ENCODE measurements at places on chromosomes 2 and 18.

- H3K4me1 ChIP-seq: no peaks in the 10 kb centered on the region
- DNase-seq: no peak
These were observed 116.9 kb downstream of the ERBB4 start for GRCh38 chr2:212421556-212422334.

DNA sequence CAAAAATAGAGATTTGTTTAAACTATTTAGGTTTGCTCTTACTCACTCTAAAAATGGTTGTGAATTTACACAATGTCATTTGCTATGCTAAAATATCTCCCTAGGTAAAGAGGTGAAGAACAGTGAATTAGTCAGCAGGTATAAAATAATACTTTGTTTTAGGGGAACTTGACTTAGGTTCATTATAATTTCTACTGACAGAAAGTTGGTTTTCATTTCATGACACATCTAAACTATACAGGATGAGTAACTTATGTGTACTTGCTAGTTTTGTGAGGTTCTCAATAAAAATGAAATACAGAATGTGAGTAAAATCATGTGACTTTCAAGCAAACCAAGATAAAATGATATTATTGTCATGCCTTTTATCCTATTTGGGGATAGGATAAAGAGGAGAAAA, 66.0 kb downstream of the DIS3L2 start:
- H3K27me3 ChIP-seq: no peaks in the 10 kb centered on the region
- no peaks in the 10 kb centered on the region for H3K4me1 ChIP-seq
- peaks cover 7% of the 10 kb centered on the region for H3K36me3 ChIP-seq
- DNase-seq: no peak
- H3K27ac ChIP-seq: no peak overlapping the region

DNA sequence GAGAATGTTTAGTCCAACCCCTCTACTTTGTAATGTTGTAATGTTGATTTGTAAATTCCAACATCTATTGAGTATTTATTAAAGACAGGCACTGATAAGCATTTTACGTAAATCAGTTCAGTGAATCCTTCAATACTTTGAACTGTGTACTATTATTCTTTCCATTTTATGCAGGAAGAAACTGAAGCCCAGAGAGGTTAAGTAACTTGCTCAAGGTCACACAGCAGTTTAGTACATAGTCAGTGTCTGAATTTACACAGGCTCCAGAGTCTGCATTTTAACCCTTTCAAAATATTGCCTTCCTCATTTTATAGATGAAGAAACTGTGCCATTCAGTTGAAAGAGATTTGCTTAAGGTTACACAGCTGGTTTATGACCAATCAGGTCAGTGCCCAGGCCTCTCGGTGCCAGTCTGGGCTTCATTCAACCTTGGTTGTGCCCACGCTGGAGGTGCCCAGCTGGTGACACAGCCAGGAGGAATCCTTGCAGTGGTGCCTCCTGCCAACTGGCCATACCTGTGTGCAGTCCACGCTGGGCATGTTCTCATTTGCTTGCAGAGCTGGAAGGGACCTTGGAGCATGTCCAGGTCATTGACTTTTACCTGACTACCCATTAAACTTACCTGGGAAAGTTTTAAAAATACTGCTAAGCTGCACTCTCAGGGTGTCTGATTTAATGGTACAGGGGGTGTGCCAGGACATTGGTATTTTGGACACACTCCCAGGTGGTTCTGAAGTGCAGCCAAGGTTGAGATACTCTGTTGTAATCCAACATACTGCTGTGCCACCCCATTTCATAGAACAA, 74.3 kb upstream of the CYRIA start:
- H3K4me1 ChIP-seq: no peaks in the 10 kb centered on the region
- DNase-seq: no peak
- H3K4me3 ChIP-seq: no peak overlapping the region

DNA sequence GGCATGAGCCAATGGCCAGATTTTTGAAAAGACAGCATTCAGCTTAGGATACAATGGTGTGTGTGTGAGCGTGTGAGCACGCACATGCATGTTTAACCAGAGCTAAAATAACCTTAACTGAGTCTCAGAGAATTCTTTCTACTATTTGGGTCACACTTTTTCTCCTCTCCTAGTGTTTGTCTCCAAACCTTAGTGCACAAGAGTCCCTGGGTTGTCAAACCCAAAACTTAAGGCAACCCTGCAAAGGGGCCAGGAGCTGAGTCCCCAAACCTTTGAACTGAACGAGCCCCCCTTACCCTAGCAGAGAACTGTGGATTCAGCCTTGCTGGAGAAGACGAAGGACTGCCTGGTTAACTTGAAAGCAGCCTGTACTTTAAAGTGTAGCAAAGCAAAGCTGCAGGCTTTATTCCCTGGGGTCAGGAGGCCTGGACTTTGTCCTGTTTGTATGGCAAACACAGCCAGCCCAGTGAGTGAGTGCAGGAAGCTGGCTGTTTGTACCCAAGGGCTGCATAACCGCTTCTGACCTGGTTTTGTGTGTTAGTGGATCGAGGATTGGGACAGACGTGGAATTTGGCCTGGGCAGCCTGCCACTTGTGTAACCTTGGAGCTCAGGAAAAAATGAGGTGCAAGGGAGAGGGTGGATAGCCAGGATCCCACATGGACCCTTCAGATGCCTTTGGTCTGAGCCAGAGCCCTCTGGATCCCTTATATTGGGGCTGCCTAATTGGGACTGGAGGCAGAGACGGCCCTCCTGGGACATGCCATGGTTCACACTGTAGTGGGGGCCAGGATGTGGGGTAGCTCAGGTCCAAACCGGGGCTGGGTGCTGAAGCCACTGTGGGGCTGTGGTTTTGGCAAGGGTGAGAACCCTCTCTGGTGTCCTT, 6.4 kb upstream of the PSMD1 start:
- no peaks in the 10 kb centered on the region for H3K36me3 ChIP-seq
- peaks cover 1% of the 10 kb centered on the region for H3K27me3 ChIP-seq
- DNase-seq: no peak
- H3K4me3 ChIP-seq: no peak overlapping the region
- no peaks in the 10 kb centered on the region for H3K4me1 ChIP-seq

- DNase-seq: no peak
- no peaks in the 10 kb centered on the region for H3K36me3 ChIP-seq
- no peaks in the 10 kb centered on the region for H3K4me1 ChIP-seq
- no peaks in the 10 kb centered on the region for H3K27me3 ChIP-seq
- no peak overlapping the region for H3K4me3 ChIP-seq
- H3K27ac ChIP-seq: no peak overlapping the region
These were observed 27.4 kb upstream of the PPP3R1 start for GRCh38 chr2:68279691-68280090.

- H3K27me3 ChIP-seq: no peaks in the 10 kb centered on the region
- no peak overlapping the region for H3K27ac ChIP-seq
- H3K4me1 ChIP-seq: no peaks in the 10 kb centered on the region
- DNase-seq: peak; percentile 7
- no peak overlapping the region for H3K4me3 ChIP-seq
These were observed 10.7 kb upstream of the FAHD2A start for GRCh38 chr2:95391641-95392310.

DNA sequence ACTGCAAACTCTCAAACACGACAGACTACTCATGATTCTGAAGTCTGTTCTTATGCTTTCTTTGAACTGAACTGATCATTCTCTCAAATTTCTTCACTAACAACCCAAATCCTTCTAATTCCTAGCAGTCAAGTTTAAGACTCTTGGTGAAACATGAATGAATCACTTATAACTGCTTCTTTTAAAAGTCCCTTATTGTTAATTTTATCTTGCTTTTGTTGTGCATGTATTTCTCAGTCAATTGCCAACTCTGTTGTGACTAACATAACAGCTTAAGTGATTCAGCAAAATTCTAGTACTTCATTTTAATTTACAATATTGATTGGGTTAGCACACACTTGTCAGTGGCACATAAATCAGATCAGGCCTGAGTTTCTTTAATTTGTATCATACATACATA, 357.0 kb upstream of the FSIP2 start:
- H3K27me3 ChIP-seq: no peaks in the 10 kb centered on the region
- no peaks in the 10 kb centered on the region for H3K36me3 ChIP-seq
- no peak overlapping the region for H3K27ac ChIP-seq
- H3K4me1 ChIP-seq: no peaks in the 10 kb centered on the region

- no peaks in the 10 kb centered on the region for H3K36me3 ChIP-seq
- H3K4me3 ChIP-seq: no peak overlapping the region
- DNase-seq: no peak
- H3K27me3 ChIP-seq: no peaks in the 10 kb centered on the region
- no peaks in the 10 kb centered on the region for H3K4me1 ChIP-seq
- H3K27ac ChIP-seq: no peak overlapping the region
These were observed 149.0 kb downstream of the DSEL start for GRCh38 chr18:67367540-67367939.

DNA sequence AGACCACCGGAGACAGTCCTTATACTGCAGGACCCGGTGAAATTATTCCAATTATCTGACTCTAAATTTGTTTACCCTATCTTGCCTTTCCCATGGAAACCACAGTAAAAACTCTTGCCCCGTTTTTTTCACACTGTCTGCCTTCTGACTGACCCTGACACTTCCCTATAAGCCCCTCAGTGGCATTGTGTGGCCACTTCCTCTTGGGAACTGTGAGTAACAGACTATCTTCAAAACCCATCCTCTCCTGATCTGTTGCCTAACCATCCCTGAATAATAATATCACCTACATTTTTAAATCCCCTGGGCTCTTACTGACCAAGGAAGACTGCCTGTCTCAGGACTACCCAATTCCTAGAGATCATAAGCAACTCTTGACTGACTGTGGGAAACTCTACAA, 42.6 kb upstream of the RNF152 start:
- no peak overlapping the region for H3K4me3 ChIP-seq
- no peaks in the 10 kb centered on the region for H3K36me3 ChIP-seq
- no peak for DNase-seq
- H3K27ac ChIP-seq: no peak overlapping the region
- H3K4me1 ChIP-seq: no peaks in the 10 kb centered on the region

DNA sequence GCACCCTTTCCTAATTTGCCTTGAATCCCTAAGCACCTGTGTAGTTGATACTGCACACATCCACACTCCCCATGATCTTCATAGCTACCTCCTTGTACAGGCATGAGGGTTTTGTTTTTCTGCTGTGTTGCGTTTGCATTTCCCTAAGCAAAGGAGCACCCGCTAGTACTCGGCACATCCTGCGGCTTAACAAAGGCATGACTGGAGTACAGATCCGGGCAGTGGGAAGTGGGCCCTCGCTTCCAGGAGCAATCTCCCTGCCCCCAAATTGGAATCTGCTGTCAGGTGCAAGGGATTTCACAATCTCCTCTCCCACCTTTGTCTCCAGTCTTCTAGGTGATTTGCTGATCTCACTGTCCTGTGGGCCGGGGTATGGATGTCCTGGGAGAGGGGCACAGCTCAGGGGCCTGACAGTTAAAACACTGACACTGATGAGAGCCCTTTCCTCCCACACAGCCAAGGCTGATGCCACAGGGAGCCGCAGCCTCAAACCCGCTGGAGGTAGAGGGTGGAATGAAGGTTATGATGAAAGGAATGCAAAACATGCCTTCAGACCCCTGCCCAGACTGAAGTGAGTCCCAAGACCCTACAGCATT, 98.7 kb upstream of the THOC1 start:
- peak overlapping the region; percentile 55 for H3K4me3 ChIP-seq
- no peaks in the 10 kb centered on the region for H3K27me3 ChIP-seq
- DNase-seq: peak; percentile 31

DNA sequence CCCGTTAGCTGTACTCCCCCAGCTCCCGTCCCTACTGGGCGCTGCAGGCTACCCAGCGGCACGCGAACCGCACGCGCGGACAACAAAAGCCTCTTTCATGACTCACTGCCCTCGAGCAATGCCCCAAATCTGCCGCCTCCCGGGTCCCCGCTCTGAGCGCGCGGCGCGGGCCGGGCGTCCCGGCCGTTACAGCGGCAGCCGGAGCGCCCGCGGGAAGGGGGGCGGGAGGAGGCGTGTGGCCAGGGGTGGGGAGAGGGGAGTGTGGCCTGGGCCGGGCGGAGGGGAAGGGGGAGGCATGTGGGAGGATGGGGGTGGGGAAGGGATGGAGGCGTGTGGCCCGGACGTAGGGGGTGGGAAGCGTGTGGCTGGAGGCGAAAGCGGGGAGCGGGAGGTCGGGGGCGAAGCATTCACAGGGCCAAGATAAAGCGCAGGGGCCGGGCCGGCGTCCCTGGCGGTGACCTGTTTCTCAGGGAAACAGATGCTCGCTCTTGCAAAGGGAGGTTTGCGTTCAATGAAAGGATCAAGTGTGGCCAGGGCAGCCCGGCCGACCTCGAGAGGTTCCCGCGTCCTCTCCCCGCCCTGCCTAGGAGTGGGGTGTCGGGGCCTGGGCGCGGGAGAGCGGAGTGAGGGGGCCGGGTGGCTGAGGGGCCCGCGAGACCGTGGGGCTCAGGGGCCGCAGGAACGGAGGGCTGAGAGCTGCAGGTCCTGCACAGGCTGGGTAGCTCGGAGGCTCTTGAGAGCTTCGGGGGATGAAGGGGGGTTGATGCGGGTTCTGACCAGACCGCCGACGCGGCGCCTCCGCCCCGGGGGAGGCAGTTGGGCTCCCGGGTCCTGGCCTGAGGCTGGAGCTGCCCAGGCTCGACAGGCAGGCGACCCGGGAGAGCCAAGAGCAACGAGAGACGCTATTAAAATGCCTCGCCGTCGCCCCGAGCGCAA, 3.5 kb upstream of the NEUROD1 start:
- H3K27me3 ChIP-seq: peaks cover 65% of the 10 kb centered on the region
- H3K4me3 ChIP-seq: peak overlapping the region; percentile 85
- DNase-seq: peak; percentile 71

GRCh38 chr2:61177727-61178549, 15.9 kb downstream of the C2orf74 start:
- H3K36me3 ChIP-seq: peaks cover 27% of the 10 kb centered on the region
- peak overlapping the region; percentile 17 for H3K27ac ChIP-seq
- H3K4me1 ChIP-seq: peaks cover 4% of the 10 kb centered on the region
- DNase-seq: peak; percentile 51
- peak overlapping the region; percentile 84 for H3K4me3 ChIP-seq
- H3K27me3 ChIP-seq: no peaks in the 10 kb centered on the region

DNA sequence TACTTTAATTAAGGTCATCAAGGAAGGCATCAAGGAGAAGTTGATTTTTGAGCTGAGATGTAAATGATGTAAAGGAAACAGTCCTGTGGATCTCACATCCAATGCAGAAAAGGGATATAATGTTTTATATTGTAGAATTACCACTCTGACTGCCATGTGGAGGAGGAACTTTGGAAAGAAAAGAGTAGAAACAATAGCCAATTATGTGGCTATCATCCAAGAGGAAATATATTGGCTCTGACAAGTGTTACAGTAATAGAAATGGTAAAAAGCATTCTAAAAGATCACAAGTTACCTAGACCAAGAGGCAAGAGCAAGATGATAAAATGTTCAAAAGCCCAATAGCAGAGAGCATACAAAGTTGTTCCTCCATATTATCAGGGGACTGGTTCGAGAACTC, 26.8 kb downstream of the BARD1 start:
- H3K4me1 ChIP-seq: no peaks in the 10 kb centered on the region
- H3K4me3 ChIP-seq: no peak overlapping the region
- DNase-seq: no peak
- H3K27ac ChIP-seq: no peak overlapping the region
